ENCODE measurements at places on chromosomes 6 and 20.

GRCh38 chr20:7437311-7437710, 502.9 kb downstream of the HAO1 start:
- no peak for DNase-seq

DNA sequence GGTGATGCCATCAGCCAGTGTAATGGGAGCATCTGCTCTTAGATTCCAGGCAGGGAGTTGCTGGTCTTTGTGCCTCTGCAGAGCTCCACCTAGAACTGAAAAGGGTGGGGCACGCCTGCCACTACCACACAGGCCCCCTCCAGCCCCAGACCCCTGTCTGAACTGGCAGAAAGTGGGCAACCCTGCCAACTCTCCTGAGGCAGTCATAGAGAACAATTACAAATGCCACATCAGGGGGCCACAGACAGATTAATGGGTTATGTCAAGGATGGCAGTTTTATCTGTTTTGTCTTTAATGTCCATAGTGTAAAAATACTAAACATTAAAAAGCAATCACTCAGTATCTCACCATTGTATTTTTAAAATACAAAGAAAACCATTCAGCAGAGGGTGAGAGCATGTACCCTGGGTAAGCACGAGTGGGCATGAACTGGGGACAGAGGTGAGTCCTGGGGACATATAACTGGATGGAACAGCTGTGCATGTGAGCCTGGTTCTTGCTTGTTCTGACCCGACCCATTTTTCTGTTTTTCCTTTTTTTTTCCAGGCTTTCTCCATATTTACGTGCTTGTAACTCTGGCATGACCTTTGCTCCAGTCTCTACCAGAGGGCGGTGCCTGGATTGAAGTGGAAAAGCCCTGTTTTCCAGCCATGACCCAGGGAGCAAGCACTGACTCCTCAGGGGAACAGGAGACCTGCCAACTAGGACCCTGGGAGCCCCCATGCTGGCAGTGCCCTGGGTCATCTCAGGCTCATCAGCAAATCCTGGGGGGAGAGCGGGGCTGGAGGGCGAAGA, 8.2 kb downstream of the TRAF3IP2 start:
- DNase-seq, result no peak

GRCh38 chr20:37524859-37525708, 2.6 kb downstream of the BLCAP start:
- no peak for DNase-seq

DNA sequence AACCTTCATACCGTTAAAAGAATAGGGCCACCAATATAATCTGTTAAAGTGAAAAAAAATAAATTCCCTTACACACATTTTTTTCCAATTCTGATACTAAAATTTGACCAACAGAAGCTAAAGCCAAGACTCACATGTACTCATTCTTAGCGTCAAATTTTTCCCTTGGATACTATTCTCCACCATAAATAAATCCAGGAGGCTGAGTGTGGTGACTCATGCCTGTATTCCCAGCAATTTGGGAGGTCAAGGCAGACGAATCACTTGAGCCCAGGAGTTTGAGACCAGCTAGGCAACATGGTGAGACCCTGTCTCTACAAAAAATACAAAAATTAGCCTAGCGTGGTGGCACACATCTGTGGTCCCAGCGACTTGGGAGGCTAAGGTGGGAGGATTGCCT, 43.9 kb downstream of the SCML4 start:
- no peak for DNase-seq

Measured in NCI-H526 treated with DMSO at 0.1 percent for 48 hours (cell line).